HS-5 (cell line): ENCODE measurements at places on chromosomes 7 and 10.

DNA sequence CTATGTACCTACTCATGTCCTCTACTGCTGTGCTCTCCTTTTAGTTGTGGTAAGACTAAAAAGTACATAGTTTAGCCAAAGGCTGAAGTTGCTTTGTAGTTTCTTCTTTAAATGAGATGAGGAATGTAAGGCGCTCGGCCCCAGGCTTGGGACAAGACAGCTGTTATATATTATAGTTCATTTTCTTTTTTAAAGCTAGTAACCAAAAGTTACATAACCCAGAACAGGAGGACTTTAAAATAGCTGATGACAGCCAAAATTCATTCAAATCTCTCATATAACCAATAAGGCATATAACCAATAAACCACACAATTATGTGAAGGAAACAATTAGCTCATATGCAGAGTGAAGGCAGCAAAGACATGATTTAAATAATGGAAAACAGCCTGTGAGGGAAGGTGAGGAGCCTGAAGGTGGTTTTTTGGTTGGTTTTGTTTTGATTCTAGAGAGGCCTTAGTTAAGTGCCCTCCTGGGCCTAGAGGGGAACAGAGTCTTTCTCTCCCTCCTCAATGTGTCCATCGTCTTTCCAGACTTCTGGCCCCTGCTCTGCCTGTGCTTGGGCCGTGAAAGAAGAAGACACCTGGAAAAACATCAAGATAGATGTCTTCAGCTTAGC lies 35.8 kb downstream of the SLC26A4 start:
- no peak for DNase-seq

DNA sequence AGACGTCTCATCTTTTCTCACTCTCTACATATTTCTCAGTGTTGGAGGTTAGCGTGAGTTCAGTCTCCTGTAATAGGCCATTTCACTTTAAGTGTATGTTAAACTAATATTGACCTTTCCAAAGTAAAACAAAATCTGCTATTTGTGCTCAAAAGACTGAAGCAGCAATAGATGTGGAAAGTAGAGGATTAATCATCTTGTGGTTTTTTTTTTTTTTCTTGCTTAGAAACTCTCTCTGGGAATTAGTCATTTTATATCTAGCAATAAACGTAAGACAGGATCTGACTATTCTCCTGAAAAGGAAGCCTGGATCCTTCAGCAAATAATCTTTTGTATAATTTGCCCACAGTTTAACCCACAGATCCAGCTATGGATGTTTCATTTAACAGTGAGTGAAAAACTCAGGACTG lies 81.7 kb downstream of the NRP1 start:
- peak; percentile 47 for DNase-seq

- DNase-seq: no peak
These were observed 23.7 kb upstream of the KLF6 start for GRCh38 chr10:3808689-3809199.

- DNase-seq: peak; percentile 69
These were observed 29.2 kb upstream of the PROSER2 start for GRCh38 chr10:11793762-11794479.

DNA sequence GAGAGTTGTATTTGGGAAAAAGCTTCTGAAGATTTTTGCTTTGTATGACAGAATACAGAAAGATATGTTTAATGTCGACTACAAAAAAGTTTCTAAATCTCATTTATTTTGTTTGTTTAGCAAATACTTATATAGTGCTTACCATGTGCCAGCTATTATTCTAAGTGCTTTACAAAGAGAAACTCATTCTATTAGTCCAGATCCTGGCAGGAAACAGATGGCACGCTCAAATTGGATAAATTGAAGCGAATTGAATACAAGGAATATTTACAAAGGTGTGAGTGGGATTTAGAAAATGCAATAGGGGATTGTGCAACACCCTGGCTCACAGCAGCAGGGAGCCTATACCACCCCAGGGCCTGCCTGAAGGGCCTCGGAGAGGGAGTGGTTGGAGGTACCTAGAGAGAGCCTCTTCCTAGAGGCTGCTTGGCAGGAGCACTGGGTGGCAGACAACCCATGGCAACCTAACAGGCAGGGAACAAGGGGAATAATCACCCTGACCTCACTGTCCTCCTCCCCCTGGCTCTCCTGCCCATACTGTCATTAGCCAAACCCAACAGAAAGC lies 27.6 kb upstream of the FAM204A start:
- no peak for DNase-seq

GRCh38 chr7:80210400-80210799 lies 75.8 kb downstream of the GNAI1 start:
- no peak for DNase-seq

DNA sequence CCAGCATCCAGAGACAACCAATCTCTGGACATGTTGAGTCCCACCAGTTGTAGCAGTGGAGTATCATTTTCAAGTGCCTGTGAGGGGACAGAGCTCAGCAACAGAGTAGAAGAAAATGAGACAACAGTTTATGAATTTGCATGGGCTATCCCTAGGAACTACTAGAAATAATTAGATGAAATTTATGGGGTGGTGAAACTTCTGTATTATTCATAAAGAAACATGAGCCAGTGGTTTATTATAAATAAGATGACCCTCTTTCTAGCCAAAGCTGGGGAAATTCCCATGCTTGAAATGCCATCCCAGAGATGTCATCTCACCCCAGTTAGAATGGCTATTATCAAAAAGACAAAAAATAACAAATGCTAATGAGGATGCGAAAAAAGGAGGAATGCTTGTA lies 55.1 kb upstream of the ITGB8 start:
- no peak for DNase-seq

DNA sequence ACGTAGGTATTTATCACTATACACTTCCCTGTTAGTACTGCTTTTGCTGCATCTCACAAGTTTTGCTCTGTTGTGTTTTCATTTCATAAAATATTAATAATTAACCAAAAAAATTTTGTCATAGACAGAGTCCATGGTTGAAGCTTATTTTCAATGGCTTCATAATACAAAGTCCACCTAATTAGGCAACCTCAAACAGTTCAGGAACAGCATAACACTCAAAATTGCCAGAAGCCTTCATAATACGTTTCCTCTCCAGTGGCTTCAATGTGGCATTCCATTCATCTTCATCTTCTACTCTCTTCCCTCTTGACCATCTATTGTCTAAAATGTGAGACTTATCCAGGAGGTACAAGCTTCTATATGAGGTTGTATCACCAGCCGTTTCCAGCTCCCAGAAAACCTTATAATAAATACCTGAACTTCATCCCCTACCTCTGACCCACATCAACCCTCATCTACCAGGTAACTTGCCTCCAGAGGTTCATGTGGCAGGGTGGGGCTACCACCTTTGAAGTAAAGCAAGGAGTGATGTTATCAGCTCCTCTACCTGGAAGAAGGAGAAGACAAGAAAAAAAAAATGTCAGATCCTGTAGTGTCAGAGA lies 337.3 kb downstream of the MALRD1 start:
- no peak for DNase-seq

- DNase-seq: no peak
These were observed 149.7 kb downstream of the FRMD4A start for GRCh38 chr10:14180911-14181566.

- peak; percentile 38 for DNase-seq
These were observed 330.7 kb downstream of the CDC14C start for GRCh38 chr7:49255054-49255453.

- no peak for DNase-seq
These were observed 68.0 kb downstream of the SH3PXD2A start for GRCh38 chr10:103787331-103787730.

DNA sequence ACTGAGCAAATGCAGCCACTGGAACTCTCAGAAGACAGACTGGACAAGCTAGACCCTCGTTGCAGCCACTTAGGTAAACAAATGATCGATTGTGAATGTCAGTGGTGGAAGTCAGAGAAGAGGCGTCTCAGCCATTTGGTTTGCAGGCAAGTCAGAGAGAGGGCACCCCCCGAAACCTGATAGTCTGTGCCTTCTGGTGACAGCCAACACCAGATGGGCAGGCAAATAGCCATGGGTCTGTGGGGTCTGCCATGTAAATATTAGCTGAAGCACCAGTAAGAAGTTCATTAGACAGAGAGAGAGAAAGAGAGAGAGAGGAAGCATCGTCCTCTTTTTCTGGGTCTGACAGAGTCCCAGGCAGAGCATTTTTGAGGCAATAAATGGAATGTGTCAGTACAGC lies 5.4 kb downstream of the PPP1R17 start:
- DNase-seq: no peak
